ENCODE measurements at places on chromosomes 3 and 15. TPM values are rescaled to one million over a fixed set of nuclear protein-coding genes. Genes with fewer than 3 reads are reported as not detected.

DNA sequence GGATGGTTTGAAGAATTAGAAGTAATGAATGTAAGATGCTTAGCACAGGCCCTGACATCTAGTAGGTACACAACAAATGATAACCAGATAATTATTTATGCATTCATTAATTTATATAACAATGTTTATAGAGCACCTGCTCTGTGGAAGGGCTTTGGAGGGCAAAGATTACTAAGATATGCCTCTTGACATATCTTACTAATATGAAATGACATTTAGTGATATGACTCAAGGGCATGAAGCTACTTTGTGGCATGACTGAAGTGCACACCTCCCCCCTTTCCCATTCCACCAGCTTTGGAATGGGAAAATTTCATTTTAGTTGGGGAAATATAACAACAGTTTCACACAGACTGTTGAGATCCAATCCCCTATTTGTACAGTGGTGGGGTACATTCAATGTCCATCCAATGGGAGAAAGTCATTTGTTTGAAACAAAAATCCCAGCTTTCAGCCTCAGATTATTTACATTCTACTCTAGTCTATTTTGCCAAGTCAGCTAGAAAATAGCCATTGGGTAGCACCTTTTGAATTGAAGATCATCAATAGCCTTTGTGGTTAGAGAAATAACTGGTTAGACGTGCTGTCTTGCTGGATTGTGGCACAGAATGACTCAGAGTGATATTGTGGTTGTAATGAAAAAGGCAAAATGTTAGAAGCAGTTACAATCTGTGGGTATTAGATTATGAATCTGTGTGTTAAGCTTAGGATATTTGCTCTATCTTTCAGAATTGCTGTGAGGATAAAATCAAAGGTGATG is 72.9 kb downstream of the MOBP start:
- no peak for DNase-seq

GRCh38 chr3:155185631-155186071 is 105.5 kb downstream of the MME start:
- DNase-seq = no peak

GRCh38 chr3:172903642-172904320 is 153.3 kb downstream of the ECT2 start:
- DNase-seq = peak; percentile 67

DNA sequence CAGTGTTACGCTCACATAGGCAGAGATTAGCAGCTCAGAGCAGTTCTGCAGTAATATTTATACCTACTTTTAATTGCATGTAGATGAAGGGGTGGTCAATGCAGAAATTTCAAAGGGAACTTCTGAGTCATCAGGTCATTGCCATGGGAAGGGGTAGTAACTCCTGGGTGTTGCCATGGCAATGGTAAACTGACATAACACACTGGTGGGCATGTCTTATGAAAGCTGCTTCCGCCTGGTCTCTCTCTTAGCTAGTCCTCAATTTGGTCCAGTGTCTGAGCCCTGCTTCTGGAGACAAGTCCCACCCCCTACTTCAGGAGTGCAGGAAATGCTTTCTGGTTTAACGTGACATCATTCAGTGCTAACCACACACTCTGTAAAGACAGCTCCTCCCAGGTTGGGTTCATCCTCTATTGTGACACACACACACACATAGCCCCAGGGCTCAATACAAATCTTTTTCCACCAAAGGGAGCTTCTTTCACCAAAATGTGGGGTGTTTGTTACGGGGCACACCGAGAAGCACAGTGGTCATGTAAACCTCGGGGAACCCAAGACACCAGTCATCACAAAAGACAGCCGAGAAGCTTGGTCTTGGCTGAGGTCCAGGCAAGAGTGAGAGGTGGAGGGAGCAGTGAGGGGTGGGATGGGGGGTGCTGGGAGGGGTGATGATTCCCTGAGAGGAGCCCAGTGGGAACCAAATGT is 74.5 kb downstream of the TLE3 start:
- DNase-seq = no peak

DNA sequence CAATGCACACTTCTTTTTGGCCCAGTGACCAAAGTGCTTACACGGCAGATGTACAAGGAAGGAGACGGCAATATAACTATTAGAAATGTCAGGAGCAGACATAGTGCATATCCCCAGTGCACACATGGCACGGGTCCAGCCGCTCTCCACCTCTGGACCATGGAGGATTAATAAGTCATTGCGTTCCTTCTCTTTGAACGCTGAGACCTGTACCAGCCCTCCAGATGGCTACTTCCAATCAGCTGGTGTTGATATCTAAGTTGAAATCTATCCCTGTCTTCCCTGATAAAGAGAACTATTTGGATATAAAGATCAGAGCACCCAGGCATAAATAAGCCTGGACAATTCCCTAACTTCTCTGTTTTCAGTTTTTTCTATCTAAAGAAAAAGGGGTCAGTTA is 212.5 kb downstream of the CADPS start:
- peak; percentile 62 for DNase-seq

SLC27A2 gene
- total RNA-seq = not detected

C2CD4A gene
- not detected for total RNA-seq
